NCI-H345 (cell line): ENCODE measurements at places on chromosomes 2 and 18.

GRCh38 chr2:96271995-96272394 is 6.0 kb downstream of the CIAO1 start:
- DNase-seq = no peak

- peak; percentile 93 for DNase-seq
Measured at GRCh38 chr2:97997784-97998392, 2.1 kb upstream of the TMEM131 start.

GRCh38 chr2:134659724-134660123 is 59.1 kb downstream of the TMEM163 start:
- DNase-seq = no peak

DNA sequence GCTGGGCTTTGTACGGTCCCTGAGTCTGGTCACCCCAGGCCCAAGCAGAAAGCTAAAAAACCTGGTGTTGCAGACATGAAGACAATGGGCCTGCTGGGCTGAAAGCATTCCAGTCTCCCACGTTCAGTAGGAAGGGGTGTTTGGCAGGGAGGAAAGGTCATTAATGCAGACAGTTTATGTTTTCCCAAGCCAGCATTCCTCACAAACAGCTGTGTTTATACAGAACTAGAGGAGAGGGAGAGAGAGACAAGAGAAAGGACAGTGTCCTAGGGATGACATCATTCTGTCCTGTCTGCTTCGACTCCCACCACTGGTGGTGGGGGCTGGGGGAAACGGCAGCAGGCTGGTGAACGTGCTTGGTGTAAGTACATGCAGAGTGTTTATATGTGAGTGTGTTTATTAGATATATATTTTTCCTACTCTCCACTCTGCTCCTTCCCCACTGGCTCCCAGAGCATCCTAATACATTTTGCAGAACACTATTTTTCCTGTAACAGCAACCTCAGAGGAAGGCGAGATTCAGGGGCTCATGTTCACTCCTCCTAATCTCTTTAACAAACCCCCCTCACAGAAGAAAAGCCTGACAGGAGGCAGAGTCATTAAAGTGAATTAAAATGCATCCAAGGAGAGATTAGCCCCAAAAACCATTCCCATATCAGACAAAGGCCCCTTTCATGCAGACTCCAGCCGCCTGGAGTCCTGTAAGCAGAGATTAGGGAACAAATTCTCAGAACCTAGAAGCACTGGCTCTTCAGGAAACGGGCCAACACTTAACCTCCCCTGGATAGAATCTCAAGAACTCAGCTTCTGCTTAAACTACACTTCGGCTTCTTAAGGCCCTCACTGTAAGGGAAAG is 380.4 kb downstream of the TNS1 start:
- peak; percentile 68 for DNase-seq

- DNase-seq = no peak
Measured at GRCh38 chr18:22170421-22171257, 1.2 kb downstream of the GATA6 start.

DNA sequence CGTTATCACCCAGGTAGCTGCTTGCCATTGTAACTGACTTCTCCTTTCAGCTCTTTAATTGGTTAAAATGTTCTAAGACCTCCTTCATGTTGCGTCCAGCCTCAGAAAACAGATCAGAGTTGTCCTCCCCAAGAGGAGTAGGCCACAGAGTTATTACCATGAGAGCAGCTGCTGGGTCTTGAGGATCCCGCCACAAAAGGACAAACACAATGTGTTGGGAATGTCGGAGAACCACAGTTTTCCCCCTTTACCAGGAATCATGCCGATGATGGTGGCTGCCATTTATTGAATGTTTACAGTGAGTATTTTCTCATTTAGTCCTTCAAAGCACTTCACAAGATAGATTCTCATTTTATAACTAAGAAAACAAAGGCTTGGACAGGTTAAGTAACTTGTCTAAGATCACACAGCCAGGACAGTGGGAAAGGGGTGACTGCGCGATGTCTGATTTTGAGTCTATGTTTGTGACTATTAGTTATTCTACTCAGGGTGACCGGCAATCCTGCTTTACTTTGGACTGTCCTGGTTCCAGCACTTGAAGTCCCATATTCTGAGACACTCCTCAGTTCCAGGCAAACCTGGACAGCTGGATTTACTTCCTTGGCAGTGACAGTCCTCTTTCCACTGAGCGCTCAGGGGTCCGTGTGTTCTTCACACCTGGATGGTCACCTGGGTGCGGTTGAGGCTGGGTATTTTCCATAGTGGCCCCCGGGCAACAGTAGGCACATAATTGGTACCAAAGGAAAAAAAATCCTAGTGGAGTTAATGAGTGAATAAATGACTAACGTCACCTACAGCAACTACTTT is 93.6 kb downstream of the LIPG start:
- DNase-seq = no peak

GRCh38 chr2:10306901-10307463 is 4.3 kb downstream of the HPCAL1 start:
- no peak for DNase-seq

DNA sequence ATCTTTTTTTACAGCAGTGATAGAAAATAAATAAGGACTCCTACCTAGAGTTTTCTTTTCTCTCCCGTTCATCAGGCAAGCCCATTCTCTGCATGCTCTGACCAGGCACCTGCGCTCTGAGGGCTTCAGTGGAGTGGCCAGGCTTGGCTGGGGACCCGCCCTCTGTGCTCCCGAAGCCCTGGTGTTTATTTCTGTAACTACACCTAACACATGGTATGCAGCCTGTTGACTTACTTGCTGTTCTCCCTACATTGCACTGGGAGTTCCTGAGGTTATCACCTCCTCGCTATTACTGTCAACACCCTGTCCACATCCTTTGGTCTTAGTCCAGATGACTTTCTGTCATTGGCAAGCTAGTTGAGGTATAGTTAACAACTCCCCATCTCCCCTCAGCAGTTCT is 317.7 kb downstream of the LPIN1 start:
- no peak for DNase-seq
